Activated T-cell treated with anti-CD3 and anti-CD28 coated beads, Interleukin-2, amount 50 U/mL, for 24 hours (primary cell): ENCODE measurements at places on chromosomes 4 and X.
A peak's percentile ranks its signal among the peaks of the same experiment; 100 is the strongest.

DNA sequence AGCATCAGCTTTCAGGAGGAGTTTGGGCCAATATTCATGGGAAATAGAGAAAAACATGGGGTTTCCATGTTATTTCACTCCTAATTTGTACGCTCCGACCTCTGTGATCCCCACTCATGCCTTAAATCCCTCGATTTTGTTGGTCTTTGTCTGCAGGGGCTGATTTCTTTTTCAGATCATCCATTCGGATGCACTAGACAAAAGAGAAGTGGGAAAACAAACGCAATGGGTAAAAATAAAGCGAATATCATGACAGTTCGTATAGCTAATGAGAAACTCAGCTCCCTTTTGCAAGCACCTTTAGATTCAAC is 139.1 kb upstream of the PLAC1 start:
- peak overlapping the region; percentile 88 for H3K4me3 ChIP-seq
- H3K27ac ChIP-seq = peak overlapping the region; percentile 96
- DNase-seq = no peak
- peaks cover 24% of the 10 kb centered on the region for H3K36me3 ChIP-seq

GRCh38 chr4:129578336-129578735 is 482.4 kb downstream of the C4orf33 start:
- no peak for DNase-seq
- no peak overlapping the region for H3K27ac ChIP-seq
- H3K4me1 ChIP-seq = no peaks in the 10 kb centered on the region
- no peaks in the 10 kb centered on the region for H3K36me3 ChIP-seq

GRCh38 chr4:8640816-8641215 is 48.3 kb downstream of the CPZ start:
- no peak overlapping the region for H3K27ac ChIP-seq
- H3K36me3 ChIP-seq = no peaks in the 10 kb centered on the region
- H3K4me1 ChIP-seq = no peaks in the 10 kb centered on the region

DNA sequence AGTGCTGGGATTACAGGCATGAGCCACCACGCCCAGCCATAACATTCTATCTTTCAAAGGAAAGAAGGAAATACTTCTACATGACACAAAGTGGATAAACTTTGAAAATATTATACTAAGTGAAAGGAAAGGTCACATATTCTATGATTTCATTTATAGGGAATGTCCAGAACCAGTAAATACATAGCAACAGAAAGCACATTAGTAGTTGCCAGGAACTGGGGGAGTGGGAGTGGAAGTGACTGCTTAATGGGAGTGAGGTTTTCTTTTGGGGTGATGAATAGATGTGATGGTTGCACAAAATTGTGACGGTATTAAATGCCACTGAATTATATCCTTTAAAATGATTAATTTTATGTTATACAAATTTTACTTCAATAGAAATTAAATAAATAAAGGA is 95.7 kb upstream of the IL15 start:
- no peak overlapping the region for H3K4me3 ChIP-seq
- DNase-seq = no peak
- H3K27ac ChIP-seq = no peak overlapping the region
- H3K36me3 ChIP-seq = no peaks in the 10 kb centered on the region
- peaks cover 3% of the 10 kb centered on the region for H3K27me3 ChIP-seq

- DNase-seq = no peak
- H3K27me3 ChIP-seq = peaks cover 8% of the 10 kb centered on the region
- peaks cover 57% of the 10 kb centered on the region for H3K4me1 ChIP-seq
- H3K36me3 ChIP-seq = no peaks in the 10 kb centered on the region
Observed at GRCh38 chrX:124212622-124213021, 119.8 kb upstream of the TEX13D start.

DNA sequence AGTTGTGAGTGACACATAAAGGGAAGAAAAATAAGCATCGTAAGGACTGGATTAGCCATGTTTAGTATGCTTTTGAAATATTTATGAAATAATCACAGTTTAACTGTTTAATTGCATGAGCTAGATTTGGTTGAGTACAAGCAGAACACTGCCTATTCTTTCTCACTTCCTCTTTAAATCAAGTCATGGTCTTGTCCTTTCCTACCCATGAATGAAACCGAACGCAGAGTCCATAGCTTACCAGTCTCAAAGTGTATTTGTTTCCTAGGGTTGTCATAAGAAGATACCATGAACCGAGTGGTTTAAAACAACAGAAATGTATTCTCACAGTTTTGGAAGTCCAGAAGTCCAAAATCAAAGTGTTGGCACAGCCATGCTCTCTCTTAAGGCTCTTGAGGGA is 684.0 kb upstream of the MAGEB2 start:
- DNase-seq = no peak
- H3K27ac ChIP-seq = no peak overlapping the region
- H3K36me3 ChIP-seq = no peaks in the 10 kb centered on the region
- no peak overlapping the region for H3K4me3 ChIP-seq
- H3K27me3 ChIP-seq = peaks cover 2% of the 10 kb centered on the region

DNA sequence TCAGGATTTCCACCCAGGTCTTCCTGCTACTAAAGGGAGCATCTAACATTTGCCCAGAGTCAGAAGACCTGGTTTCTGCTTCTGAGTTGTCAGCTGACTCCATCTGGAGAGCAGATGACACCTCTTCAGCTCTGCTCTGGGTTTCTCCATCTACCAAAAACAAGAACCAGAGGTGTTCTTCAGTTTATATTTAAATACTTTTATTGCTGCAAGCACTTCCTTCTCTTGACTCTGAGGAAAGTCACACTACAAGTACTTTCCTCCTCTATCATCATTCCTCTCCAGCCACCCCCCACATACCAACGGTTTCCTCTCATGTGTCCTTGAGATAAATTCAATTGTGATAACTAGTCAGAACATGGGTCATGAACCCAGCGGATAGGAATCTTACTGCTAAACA is 88.4 kb downstream of the PPP3CA start:
- no peak overlapping the region for H3K4me3 ChIP-seq
- H3K27ac ChIP-seq = peak overlapping the region; percentile 6
- H3K27me3 ChIP-seq = no peaks in the 10 kb centered on the region
- H3K36me3 ChIP-seq = no peaks in the 10 kb centered on the region
- peaks cover 41% of the 10 kb centered on the region for H3K4me1 ChIP-seq
- DNase-seq = no peak

GRCh38 chr4:183438458-183439113 is 5.8 kb upstream of the CDKN2AIP start:
- no peak overlapping the region for H3K4me3 ChIP-seq
- no peak overlapping the region for H3K27ac ChIP-seq
- DNase-seq = no peak
- no peaks in the 10 kb centered on the region for H3K27me3 ChIP-seq

- DNase-seq = no peak
- H3K4me1 ChIP-seq = no peaks in the 10 kb centered on the region
- H3K27me3 ChIP-seq = no peaks in the 10 kb centered on the region
- no peak overlapping the region for H3K4me3 ChIP-seq
- no peaks in the 10 kb centered on the region for H3K36me3 ChIP-seq
Observed at GRCh38 chr4:119730671-119730950, 102.0 kb upstream of the PDE5A start.

GRCh38 chr4:104677116-104677515 is 182.4 kb upstream of the CXXC4 start:
- H3K27ac ChIP-seq = no peak overlapping the region
- no peak for DNase-seq
- no peak overlapping the region for H3K4me3 ChIP-seq
- no peaks in the 10 kb centered on the region for H3K4me1 ChIP-seq

- H3K27me3 ChIP-seq = no peaks in the 10 kb centered on the region
- no peaks in the 10 kb centered on the region for H3K4me1 ChIP-seq
- no peaks in the 10 kb centered on the region for H3K36me3 ChIP-seq
Observed at GRCh38 chr4:131309628-131310027, 1839.5 kb upstream of the PCDH10 start.

GRCh38 chr4:126495163-126495752 is 1137.5 kb upstream of the INTU start:
- no peaks in the 10 kb centered on the region for H3K4me1 ChIP-seq
- no peaks in the 10 kb centered on the region for H3K36me3 ChIP-seq
- no peak overlapping the region for H3K27ac ChIP-seq
- no peak for DNase-seq
- H3K27me3 ChIP-seq = no peaks in the 10 kb centered on the region

GRCh38 chr4:127888559-127888958 is 7.9 kb downstream of the PLK4 start:
- peaks cover 85% of the 10 kb centered on the region for H3K36me3 ChIP-seq
- H3K27ac ChIP-seq = no peak overlapping the region
- DNase-seq = no peak

GRCh38 chr4:31791666-31792065 is 1071.5 kb downstream of the PCDH7 start:
- no peaks in the 10 kb centered on the region for H3K36me3 ChIP-seq
- H3K27me3 ChIP-seq = no peaks in the 10 kb centered on the region
- H3K4me3 ChIP-seq = no peak overlapping the region
- no peak for DNase-seq

DNA sequence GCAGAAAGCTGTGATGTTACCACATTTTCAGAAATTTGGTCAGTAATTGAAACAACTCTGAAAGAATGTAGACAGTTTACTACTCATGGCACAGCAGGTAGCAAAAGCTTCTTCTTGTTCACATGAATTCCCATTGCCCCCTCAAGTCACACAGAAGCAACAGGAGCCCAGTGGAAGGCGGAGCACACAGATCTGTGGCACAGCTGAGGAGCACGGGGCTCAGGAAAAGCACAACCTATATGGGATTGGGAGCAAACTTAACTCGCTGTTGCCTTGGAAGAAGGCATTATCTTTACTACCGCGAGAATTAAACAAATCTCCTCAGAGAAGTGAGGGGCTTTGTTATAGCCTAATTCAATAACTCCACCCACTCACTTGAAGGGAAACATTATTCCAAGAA is 358.5 kb downstream of the SPOCK3 start:
- H3K27me3 ChIP-seq = no peaks in the 10 kb centered on the region
- H3K4me1 ChIP-seq = no peaks in the 10 kb centered on the region
- no peak for DNase-seq
- H3K4me3 ChIP-seq = no peak overlapping the region
- no peak overlapping the region for H3K27ac ChIP-seq
- H3K36me3 ChIP-seq = no peaks in the 10 kb centered on the region

GRCh38 chr4:5184606-5185005 is 133.3 kb downstream of the STK32B start:
- H3K27me3 ChIP-seq = peaks cover 6% of the 10 kb centered on the region
- H3K36me3 ChIP-seq = no peaks in the 10 kb centered on the region
- no peak overlapping the region for H3K27ac ChIP-seq
- no peak overlapping the region for H3K4me3 ChIP-seq
- DNase-seq = no peak
- no peaks in the 10 kb centered on the region for H3K4me1 ChIP-seq

DNA sequence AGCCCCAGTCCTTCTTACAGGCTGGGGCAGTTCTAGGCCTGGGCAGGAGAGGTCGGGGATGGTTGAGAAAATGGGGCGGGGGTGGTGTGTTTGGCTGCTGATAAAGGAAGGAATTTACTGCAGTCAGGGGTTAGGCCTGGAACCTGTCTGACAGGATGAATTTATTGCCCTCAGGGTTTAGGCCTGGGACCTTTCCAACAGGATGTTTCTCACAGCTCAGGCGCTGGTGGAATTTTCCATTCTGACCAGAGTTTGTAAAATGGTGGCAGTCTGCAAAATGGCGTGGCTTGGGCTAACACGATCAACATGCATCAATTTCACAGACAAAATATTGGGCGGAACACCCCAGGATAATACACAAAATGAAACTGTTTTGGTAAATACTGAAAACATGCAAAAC is 83.5 kb upstream of the SPIN4 start:
- H3K4me1 ChIP-seq = no peaks in the 10 kb centered on the region
- peaks cover 31% of the 10 kb centered on the region for H3K36me3 ChIP-seq
- H3K27ac ChIP-seq = no peak overlapping the region
- H3K27me3 ChIP-seq = peaks cover 12% of the 10 kb centered on the region

DNA sequence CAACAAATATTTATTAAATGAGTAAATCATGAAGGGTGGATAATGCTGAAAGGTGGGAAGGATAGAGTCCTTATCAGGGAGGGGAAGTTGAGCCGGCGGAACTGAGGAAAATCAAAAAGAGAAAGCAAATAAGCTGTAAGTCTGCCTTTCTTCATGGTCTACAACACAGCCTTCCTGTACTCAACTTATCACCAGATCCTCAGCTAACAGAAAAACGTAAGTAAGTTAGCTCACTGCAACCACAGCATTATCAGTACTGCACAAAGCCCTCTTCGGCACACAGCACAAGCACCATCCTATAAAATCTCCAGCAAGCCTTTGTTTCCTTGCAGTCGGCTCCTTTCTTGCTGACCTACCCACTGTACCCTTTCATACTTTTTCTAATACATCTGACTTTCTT is 70.3 kb downstream of the CRMP1 start:
- peaks cover 4% of the 10 kb centered on the region for H3K4me1 ChIP-seq
- no peaks in the 10 kb centered on the region for H3K36me3 ChIP-seq
- peaks cover 3% of the 10 kb centered on the region for H3K27me3 ChIP-seq
- H3K27ac ChIP-seq = no peak overlapping the region
- DNase-seq = no peak

- peaks cover 30% of the 10 kb centered on the region for H3K4me1 ChIP-seq
- peaks cover 6% of the 10 kb centered on the region for H3K27me3 ChIP-seq
Observed at GRCh38 chrX:136684120-136684519, 36.2 kb downstream of the CD40LG start.
